T-helper 17 cell (primary cell): ENCODE measurements at places on chromosomes 1 and 21. TPM values are rescaled to one million over a fixed set of nuclear protein-coding genes. Genes with fewer than 3 reads are reported as not detected.
A peak's percentile ranks its signal among the peaks of the same experiment; 100 is the strongest.

- H3K4me1 ChIP-seq, result peaks cover 8% of the 10 kb centered on the region
- H3K27me3 ChIP-seq, result peaks cover 14% of the 10 kb centered on the region
- no peak overlapping the region for H3K4me3 ChIP-seq
- DNase-seq, result no peak
Observed at GRCh38 chr1:182561456-182561855, 27.6 kb downstream of the RNASEL start.

- no peak for DNase-seq
- no peak overlapping the region for H3K27ac ChIP-seq
- no peaks in the 10 kb centered on the region for H3K36me3 ChIP-seq
- H3K4me1 ChIP-seq, result peaks cover 3% of the 10 kb centered on the region
Observed at GRCh38 chr1:61428146-61428545, 296.8 kb downstream of the TM2D1 start.

DNA sequence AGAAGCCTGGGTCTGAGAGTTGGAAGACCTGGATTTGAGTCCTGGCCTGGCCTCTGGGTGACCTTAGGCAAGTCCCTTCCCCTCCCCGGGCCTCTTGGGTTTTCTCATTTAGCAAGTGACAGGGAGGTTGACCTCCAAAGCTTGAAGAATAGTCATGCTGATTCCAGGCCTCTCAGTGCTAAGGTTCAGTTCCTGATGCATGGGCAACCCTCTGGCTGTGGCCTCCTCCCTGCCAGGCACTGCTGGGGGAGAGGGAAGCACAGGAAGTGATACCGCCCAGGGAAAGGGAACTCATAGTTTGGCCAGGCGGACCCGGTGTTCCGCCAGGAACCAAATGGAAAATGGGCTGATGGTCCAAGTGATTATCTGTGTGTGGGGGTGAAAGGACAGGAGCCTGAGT lies 23.6 kb upstream of the WASF2 start:
- H3K27ac ChIP-seq, result no peak overlapping the region
- DNase-seq, result no peak

The TNN gene
- not detected for total RNA-seq

GRCh38 chr1:57506941-57507340 lies 83.1 kb upstream of the DAB1 start:
- no peaks in the 10 kb centered on the region for H3K27me3 ChIP-seq
- no peak overlapping the region for H3K4me3 ChIP-seq
- H3K27ac ChIP-seq, result no peak overlapping the region
- no peaks in the 10 kb centered on the region for H3K36me3 ChIP-seq
- no peaks in the 10 kb centered on the region for H3K4me1 ChIP-seq
- DNase-seq, result no peak

The RAB42 gene
- total RNA-seq, result not detected

The LRRC8B gene
- total RNA-seq, result 24.0 TPM

DNA sequence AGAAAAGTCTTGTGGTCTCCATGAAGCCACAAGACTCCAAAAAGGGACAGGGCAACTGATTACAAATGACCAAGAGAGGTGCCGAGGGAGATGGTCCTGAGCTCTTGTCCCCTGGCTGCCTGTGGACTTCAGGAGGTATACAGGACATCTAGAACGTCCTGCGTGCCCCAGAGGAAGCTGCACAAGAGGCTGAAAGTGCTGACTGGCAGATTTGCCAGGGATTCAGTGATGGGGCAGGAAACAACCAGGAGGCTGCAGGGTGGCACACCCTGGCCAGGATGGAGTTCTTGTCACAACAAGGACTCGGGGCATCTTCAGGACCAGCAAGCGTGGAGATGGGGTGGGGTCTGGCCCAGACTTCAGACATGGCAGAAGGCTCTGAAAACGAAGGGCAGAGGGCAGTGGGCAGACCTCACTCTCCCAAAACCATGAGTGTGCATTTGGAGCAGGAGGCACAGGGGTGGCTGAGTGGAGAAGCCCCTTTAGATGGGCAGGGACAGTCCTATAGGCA lies 13.4 kb upstream of the PKP1 start:
- H3K27me3 ChIP-seq, result peaks cover 61% of the 10 kb centered on the region
- no peak for DNase-seq
- no peak overlapping the region for H3K27ac ChIP-seq
- H3K4me1 ChIP-seq, result peaks cover 2% of the 10 kb centered on the region
- H3K4me3 ChIP-seq, result no peak overlapping the region

GRCh38 chr1:194658090-194658439 lies 1471.7 kb upstream of the B3GALT2 start:
- DNase-seq, result no peak
- H3K27ac ChIP-seq, result no peak overlapping the region
- no peak overlapping the region for H3K4me3 ChIP-seq

- no peaks in the 10 kb centered on the region for H3K4me1 ChIP-seq
- no peak for DNase-seq
- H3K36me3 ChIP-seq, result no peaks in the 10 kb centered on the region
- H3K27me3 ChIP-seq, result no peaks in the 10 kb centered on the region
- no peak overlapping the region for H3K27ac ChIP-seq
- H3K4me3 ChIP-seq, result no peak overlapping the region
Observed at GRCh38 chr1:241212628-241213027, 144.4 kb downstream of the RGS7 start.

DNA sequence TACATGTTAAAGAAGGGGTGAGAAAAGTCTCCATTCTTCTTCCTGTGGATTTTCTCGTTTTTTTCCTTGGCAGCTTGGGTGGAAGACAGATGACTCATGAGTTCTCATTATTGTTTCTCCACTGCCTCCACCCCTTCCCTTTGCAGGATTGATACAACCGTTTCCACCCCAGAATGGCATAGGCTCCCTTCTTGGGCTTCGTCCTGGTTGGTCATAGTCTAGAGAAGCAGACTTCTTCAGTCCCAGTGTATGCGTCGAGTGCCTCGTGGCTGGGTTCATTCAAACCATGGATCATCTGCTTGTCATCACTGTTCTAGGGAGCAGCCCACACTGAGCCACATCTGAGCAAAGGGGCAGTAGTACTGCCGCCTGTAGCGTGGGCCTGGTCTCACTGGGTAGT lies 13.7 kb downstream of the PTGFRN start:
- H3K27me3 ChIP-seq, result peaks cover 10% of the 10 kb centered on the region
- H3K4me3 ChIP-seq, result no peak overlapping the region
- H3K27ac ChIP-seq, result peak overlapping the region; percentile 65
- no peaks in the 10 kb centered on the region for H3K36me3 ChIP-seq
- DNase-seq, result no peak

DNA sequence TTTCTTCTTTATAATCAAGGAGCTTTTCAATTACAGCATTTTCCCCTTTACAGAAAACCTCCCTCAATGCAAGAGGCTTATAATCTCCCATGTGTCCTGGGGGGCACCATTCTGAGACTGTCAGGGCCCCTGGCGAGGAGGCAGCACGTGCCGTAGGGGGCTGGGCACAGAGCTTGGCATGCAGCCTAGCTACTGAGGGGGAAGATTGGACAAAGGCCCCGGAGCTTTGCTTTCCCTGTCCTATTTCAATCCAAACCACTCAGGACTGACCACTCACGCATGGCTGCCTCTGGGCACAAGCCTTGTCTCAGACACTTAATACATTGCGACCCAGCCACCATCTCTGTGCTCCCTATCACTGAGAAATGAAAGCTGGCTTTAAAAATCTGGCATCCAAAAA lies 2.8 kb upstream of the RAP1GAP start:
- H3K36me3 ChIP-seq, result no peaks in the 10 kb centered on the region
- H3K4me3 ChIP-seq, result no peak overlapping the region

DNA sequence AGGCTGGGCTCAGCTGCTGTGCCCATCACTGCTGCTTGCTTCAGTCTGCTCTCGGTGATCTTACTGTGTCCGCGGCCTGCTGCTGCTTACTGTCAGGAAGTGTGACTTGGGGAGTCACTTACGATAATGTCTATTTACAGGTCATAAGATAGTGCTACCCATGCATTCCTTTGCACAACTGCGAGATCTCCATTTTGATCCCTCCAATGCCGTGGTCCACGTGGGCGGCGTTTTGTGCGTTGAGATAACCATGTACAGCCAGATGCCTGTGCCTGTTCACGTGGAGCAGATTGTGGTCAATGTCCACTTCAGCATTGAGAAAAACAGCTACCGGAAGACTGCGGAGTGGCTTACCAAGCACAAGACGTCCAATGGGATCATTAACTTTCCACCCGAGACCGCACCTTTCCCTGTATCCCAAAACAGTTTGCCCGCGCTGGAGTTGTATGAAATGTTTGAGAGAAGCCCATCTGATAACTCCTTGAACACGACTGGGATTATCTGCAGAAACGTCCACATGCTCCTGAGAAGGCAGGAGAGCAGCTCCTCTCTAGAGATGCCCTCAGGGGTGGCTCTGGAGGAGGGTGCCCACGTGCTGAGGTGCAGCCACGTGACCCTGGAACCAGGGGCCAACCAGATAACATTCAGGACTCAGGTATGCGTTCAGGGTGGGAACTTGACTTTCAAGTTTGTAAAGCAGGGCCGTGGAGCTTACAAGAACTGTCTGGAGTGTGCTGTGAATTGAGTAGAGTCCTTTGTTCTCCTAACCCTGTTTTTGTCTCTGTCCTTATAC lies 24.4 kb upstream of the PWP2 start:
- DNase-seq, result no peak
- H3K4me1 ChIP-seq, result peaks cover 67% of the 10 kb centered on the region
- no peaks in the 10 kb centered on the region for H3K27me3 ChIP-seq
- peaks cover 3% of the 10 kb centered on the region for H3K36me3 ChIP-seq
- peak overlapping the region; percentile 98 for H3K27ac ChIP-seq

DNA sequence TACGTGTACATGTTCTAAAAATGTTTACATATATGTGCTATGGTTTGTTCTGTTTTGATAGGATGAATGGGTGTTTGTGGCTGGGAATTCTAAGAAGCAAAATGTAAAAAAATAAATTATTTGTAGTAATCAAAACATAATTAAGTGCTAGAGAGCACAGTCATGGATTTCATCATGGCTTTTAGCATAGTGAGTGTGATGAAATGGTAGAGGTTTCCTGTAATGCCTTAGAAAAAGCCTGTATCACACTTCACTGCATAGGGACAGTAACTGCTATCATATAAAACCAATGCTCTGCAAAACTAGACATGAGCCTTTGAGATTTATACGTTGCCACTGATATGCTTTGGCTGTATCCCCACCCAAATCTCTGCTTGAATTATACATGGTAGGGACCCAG lies 99.8 kb downstream of the PTGER3 start:
- no peak for DNase-seq
- H3K4me1 ChIP-seq, result no peaks in the 10 kb centered on the region
- no peak overlapping the region for H3K4me3 ChIP-seq
- no peaks in the 10 kb centered on the region for H3K27me3 ChIP-seq
- H3K36me3 ChIP-seq, result no peaks in the 10 kb centered on the region

- peak overlapping the region; percentile 84 for H3K4me3 ChIP-seq
- DNase-seq, result peak; percentile 43
- H3K27me3 ChIP-seq, result peaks cover 21% of the 10 kb centered on the region
Observed at GRCh38 chr1:38559446-38560165, 300.0 kb downstream of the RRAGC start.

The ANKRD34A gene
- total RNA-seq, result 1.7 TPM

The LRRC3 gene
- total RNA-seq, result 1.0 TPM

DNA sequence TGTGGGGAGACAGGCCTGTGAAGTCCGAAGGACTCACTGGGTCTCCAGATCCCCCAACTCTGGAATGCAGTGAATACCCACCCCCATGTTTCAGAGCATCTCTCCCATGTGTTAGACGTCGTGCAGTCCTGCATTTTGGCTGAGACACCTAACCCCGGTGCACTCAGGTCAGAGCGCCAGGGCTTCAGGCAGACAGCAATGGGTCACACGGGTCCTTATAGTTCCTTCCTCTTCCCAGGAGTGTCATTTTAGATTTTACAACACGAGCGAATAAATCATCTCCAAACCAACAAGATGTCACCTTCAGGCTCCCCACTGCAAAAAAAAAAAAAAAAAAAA lies 5.1 kb downstream of the PRRX1 start:
- no peak overlapping the region for H3K27ac ChIP-seq
- H3K4me1 ChIP-seq, result peaks cover 23% of the 10 kb centered on the region
- peaks cover 8% of the 10 kb centered on the region for H3K36me3 ChIP-seq
- DNase-seq, result no peak
- peaks cover 100% of the 10 kb centered on the region for H3K27me3 ChIP-seq
- H3K4me3 ChIP-seq, result no peak overlapping the region

DNA sequence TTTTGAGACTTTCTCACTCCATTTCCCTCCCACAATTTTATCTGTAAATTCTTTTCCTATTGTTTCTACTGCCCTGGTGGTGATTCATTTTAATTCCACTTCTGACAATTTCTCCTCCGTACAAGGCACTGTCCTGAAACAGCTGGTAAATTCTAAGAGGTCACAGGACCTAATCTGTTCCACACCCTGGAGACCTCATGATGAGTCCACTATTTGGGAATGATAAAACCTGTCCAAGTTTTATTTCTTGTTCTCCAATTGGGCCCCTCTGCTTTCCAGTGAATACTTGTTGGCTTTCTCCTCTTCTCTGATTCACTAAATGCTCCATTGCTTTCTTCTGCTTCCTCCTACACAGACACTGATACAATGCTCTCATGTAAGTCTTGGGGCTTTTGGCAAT lies 343.1 kb upstream of the DUSP10 start:
- H3K27ac ChIP-seq, result no peak overlapping the region
- H3K4me1 ChIP-seq, result no peaks in the 10 kb centered on the region
- DNase-seq, result no peak
- H3K36me3 ChIP-seq, result no peaks in the 10 kb centered on the region
- no peak overlapping the region for H3K4me3 ChIP-seq

The ICOSLG gene
- total RNA-seq, result 19.1 TPM

The SPRR4 gene
- total RNA-seq, result not detected

- no peak overlapping the region for H3K27ac ChIP-seq
- no peaks in the 10 kb centered on the region for H3K27me3 ChIP-seq
- H3K36me3 ChIP-seq, result no peaks in the 10 kb centered on the region
- no peak for DNase-seq
- H3K4me1 ChIP-seq, result no peaks in the 10 kb centered on the region
Observed at GRCh38 chr1:79322511-79323027, 316.0 kb upstream of the ADGRL4 start.

DNA sequence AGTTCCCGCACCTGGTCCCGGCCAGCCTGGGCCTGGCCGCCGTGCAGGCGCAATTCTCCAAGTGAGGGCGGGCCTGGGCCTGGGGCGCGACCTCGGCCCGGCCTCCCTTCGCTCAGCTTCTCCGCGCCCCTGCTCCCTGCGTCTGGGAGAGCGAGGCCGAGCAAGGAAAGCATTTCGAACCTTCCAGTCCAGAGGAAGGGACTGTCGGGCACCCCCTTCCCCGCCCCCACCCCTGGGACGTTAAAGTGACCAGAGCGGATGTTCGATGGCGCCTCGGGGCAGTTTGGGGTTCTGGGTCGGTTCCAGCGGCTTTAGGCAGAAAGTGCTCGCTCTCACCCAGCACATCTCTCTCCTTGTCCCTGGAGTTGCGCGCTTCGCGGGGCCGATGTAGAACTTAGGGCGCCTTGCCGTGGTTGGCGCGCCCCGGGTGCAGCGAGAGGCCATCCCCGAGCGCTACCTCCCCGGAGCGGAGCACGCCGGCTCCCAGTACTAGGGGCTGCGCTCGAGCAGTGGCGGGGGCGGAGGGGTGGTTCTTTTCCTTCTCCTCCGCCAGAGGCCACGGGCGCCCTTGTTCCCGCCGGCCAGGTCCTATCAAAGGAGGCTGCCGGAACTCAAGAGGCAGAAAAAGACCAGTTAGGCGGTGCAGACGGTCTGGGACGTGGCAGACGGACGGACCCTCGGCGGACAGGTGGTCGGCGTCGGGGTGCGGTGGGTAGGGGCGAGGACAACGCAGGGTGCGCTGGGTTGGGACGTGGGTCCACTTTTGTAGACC lies 1.2 kb downstream of the OLIG1 start:
- peaks cover 10% of the 10 kb centered on the region for H3K4me1 ChIP-seq
- H3K27me3 ChIP-seq, result peaks cover 69% of the 10 kb centered on the region
- H3K4me3 ChIP-seq, result peak overlapping the region; percentile 83
- no peak overlapping the region for H3K27ac ChIP-seq
